ENCODE measurements at places on chromosomes 7 and 10.
A peak's percentile ranks its signal among the peaks of the same experiment; 100 is the strongest.

DNA sequence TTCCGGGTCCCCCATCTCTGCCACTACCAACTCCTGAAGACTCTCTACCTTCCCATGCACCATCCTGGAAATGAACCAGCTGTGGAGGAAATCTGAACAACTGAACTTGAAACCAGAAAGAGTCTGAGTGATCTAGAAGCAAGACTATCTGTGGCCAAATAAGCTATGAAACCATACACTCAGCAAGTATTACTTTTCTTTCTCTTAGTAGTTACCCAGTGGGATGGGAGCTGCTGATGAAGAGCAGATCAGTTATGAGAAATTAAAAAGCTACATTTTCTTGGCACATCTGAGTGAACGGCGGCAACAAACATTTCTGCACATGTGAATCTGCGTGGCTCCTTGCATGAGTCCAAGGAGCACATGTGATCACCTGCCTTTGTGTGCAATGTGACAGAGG, 31.6 kb upstream of the AGK start:
- H3K4me1 ChIP-seq, result no peaks in the 10 kb centered on the region
- no peaks in the 10 kb centered on the region for H3K36me3 ChIP-seq
- no peak for DNase-seq
- no peaks in the 10 kb centered on the region for H3K27me3 ChIP-seq
- no peak overlapping the region for H3K4me3 ChIP-seq

DNA sequence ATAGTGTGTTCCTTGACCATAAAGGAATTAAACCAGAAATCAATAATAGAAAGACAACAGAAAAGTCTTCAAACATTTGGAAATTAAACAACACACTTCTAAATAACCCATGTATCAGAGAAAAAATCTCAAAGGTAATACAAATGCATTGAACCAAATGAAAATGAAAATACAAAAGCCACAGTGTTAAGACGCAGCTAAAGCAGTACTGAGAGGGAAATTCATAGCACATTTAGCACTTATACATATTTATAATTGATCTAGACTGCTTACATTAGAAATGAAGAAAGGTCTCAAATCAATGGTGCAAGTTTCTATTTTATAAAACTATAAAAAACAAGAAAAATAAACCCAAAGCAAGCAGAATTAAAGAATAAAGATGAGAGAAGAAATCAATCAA, 306.1 kb downstream of the ADARB2 start:
- peaks cover 10% of the 10 kb centered on the region for H3K27me3 ChIP-seq
- DNase-seq, result no peak
- no peak overlapping the region for H3K4me3 ChIP-seq
- H3K4me1 ChIP-seq, result peaks cover 2% of the 10 kb centered on the region

GRCh38 chr10:99456207-99456930, 25.9 kb upstream of the GOT1 start:
- H3K4me1 ChIP-seq, result peaks cover 4% of the 10 kb centered on the region
- no peak overlapping the region for H3K27ac ChIP-seq
- H3K27me3 ChIP-seq, result peaks cover 30% of the 10 kb centered on the region
- DNase-seq, result no peak
- no peaks in the 10 kb centered on the region for H3K36me3 ChIP-seq

DNA sequence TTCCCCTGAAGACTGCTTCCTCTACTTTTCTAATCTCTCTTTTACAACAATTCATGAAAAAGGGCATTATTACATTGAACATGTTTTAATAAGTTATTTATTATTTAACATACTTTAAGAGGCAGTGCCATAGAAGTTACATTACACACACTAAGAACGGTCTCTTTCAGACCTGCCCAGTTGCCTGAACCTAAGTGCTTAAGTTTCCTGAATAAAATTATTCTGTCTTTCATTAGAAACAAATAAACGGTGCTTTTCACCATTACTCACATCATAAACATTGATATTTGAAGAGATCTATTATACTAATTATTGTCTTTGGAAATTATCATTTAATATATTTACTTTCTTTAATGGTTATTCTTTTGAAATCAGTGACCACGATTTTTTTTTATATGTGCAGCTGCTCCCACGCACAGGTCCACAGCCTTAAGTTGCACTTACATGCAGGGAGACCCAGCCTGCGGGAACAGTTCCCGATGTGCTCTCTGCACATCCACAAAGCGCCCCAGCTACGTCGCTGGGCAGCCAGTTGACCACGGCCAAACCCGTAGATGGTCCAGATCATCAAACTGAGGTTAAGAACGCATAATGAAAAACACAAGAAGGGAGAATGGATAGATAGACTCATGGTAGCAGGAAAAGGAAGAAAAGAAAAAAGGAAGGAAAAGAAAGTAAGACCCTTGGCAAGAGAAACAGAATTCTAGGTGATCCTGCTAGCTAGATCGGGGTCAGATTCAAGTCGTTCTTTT, 437.0 kb upstream of the MGMT start:
- peaks cover 99% of the 10 kb centered on the region for H3K27me3 ChIP-seq
- no peaks in the 10 kb centered on the region for H3K36me3 ChIP-seq
- no peak for DNase-seq
- H3K4me1 ChIP-seq, result peaks cover 5% of the 10 kb centered on the region
- H3K4me3 ChIP-seq, result no peak overlapping the region
- no peak overlapping the region for H3K27ac ChIP-seq

GRCh38 chr7:28984631-28985030, 26.5 kb upstream of the TRIL start:
- H3K27ac ChIP-seq, result no peak overlapping the region
- DNase-seq, result no peak
- peaks cover 10% of the 10 kb centered on the region for H3K27me3 ChIP-seq
- no peaks in the 10 kb centered on the region for H3K36me3 ChIP-seq

- DNase-seq, result no peak
- peak overlapping the region; percentile 25 for H3K4me3 ChIP-seq
- H3K27me3 ChIP-seq, result no peaks in the 10 kb centered on the region
- H3K27ac ChIP-seq, result no peak overlapping the region
Measured at GRCh38 chr10:6091630-6092029, 2.8 kb downstream of the RBM17 start.

- no peaks in the 10 kb centered on the region for H3K4me1 ChIP-seq
- no peak overlapping the region for H3K27ac ChIP-seq
- H3K4me3 ChIP-seq, result no peak overlapping the region
- no peaks in the 10 kb centered on the region for H3K27me3 ChIP-seq
- DNase-seq, result no peak
Measured at GRCh38 chr7:142104550-142105527, 6.7 kb upstream of the MGAM2 start.

DNA sequence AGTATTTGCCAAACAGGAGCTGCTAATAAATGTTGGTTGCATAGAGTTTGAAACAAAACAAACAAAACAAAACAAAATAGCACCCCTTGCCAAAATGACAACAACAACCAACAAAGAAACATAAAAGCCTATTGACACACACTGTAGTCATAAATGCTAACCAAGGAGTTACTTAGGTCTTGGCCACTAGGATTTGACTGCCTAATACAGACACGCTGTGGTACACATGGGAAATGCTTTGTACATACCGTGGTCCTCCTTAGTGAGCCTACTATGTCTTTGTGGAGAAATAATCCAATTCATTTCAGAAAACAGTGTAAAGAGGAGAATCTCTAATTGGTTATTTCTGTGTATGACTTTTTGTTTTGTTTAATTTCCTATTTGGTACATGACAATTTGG, 53.2 kb upstream of the MTPN start:
- no peak overlapping the region for H3K27ac ChIP-seq
- no peaks in the 10 kb centered on the region for H3K4me1 ChIP-seq
- H3K36me3 ChIP-seq, result no peaks in the 10 kb centered on the region

DNA sequence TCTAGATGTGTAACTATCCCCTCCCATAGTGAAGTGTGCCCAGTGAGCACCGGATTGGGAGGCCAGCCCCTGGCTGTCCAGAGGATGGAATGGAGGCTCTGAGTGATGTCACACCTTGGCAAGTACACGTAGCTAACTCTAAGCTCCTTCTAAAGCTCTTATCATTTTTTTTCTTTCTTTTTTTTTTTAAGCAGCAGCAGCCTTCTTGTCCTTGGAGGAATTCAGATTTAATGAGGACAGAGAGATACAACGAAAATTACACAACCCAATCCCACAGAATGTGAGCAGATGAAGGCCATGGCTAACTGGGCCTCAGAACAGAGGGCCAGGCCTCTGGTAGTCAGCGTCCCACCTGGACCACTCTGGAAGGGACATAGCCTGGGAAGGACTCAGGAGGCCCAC, 11.3 kb downstream of the TNS3 start:
- H3K4me3 ChIP-seq, result peak overlapping the region; percentile 32
- DNase-seq, result no peak
- peaks cover 59% of the 10 kb centered on the region for H3K4me1 ChIP-seq
- H3K27me3 ChIP-seq, result no peaks in the 10 kb centered on the region
- H3K36me3 ChIP-seq, result peaks cover 11% of the 10 kb centered on the region

DNA sequence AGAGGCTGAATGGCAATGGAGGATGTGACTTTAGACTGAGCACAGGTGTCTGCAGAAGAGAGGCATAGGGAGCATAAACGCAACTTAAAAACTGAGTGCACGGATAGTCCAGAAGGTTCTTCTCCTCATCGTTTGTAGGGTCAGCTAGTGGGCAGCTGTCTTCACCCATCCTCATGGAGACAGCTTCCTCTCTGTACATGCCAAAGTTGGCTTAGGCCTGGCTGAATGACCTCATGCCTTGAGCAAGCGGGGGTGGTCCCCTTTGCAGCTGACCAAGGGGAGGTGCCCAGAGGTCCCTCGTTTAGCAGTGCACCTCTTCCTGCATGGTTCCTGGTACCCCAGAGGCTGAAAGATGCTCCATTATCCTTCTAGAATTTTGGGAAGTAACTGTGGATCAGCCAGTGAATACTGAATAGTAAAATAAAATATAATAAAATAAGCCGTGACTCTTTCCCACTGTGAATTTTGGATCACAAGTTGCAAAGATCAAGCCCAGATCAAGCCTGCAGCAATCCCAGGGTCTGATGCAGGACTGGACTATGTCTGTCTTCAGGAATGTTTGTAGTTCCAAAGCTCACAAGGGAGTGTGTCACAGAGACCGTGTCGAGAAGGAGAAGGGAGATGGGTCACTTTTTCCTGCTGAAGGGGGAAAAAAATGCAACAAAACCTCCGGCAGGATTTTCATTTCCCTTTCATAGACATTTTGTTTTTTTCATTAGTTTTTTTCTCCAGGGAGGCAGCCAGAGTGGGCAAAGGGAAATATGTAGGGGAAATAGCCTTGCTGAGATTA, 295.3 kb upstream of the MKI67 start:
- DNase-seq, result no peak
- peaks cover 21% of the 10 kb centered on the region for H3K27me3 ChIP-seq
- no peaks in the 10 kb centered on the region for H3K36me3 ChIP-seq
- H3K4me1 ChIP-seq, result no peaks in the 10 kb centered on the region
- no peak overlapping the region for H3K4me3 ChIP-seq
- H3K27ac ChIP-seq, result no peak overlapping the region

- no peak overlapping the region for H3K27ac ChIP-seq
- peaks cover 4% of the 10 kb centered on the region for H3K4me1 ChIP-seq
- H3K36me3 ChIP-seq, result no peaks in the 10 kb centered on the region
- H3K4me3 ChIP-seq, result no peak overlapping the region
- DNase-seq, result no peak
Measured at GRCh38 chr10:6722616-6723004, 142.5 kb upstream of the PRKCQ start.

DNA sequence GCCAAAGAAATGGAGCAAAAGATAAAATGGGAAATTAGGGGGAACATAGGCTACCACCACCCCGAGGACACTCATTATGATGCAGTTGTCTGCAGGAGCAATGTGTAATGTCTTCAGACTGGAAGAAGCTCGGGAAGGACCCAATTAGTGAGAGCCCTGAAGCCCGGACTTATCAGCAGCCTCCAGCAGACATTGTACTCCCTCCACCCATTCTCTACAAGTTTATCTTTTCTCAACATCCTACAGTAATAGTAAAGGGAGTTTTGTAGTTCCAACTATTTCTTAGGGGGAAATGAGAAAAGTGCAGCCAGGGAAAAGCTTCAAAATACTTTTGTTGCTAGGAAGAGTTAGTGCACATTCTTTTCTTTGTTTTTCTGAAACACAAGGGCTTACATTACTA, 657.3 kb upstream of the COBL start:
- no peak overlapping the region for H3K27ac ChIP-seq
- H3K27me3 ChIP-seq, result peaks cover 3% of the 10 kb centered on the region
- no peak overlapping the region for H3K4me3 ChIP-seq
- no peaks in the 10 kb centered on the region for H3K4me1 ChIP-seq

DNA sequence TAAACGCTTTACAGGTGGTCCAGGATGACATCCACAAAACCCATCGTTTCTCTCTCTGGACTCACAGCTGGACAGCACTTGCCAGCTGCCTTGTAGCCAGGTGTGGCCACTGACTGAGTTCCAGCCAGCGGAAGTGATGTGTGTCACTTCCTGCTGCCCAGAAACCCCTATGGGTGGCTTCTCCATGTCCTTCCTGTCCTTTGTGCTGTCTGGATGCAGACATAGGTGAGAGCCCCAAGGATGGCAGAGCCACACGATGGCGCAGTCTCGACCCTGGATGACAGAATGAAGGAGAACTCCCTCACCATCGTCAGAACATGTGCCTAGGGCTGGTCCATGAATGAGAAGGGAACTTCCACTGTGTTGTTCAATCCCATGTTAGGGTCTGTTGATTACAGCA, 22.1 kb downstream of the NMT2 start:
- H3K27me3 ChIP-seq, result no peaks in the 10 kb centered on the region
- H3K27ac ChIP-seq, result no peak overlapping the region
- no peak for DNase-seq
- H3K4me3 ChIP-seq, result no peak overlapping the region

DNA sequence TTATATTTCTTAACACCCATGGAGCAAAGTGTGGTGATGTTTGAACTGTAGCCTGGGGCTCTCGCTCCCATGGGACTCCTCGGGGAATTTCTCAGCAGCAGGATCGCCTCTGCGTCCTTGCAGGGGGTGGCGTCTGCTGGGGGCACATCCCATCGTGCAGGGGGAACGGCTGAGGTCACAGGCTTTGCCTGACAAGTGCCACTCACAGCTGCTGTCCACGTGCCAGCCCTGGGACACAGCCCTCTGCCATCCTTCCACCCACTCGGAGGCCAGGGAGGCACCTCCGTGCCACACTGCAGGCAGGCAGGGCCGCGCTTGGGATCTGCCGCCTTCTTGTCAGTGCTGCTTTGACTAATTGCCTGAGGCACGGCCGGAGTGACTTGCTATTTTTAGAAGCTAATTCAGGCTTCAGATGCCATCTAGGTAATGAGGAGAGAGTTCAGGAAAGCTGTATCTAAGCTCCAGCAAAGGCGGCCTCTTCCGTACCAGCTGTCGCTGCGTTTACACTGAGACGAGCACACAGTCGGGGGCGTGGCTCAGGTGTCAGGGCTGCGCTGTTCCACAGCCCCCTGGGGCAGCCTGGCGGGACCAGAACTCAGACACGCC, 45.7 kb downstream of the PITRM1 start:
- H3K36me3 ChIP-seq, result peaks cover 5% of the 10 kb centered on the region
- no peaks in the 10 kb centered on the region for H3K27me3 ChIP-seq
- peaks cover 12% of the 10 kb centered on the region for H3K4me1 ChIP-seq
- H3K27ac ChIP-seq, result peak overlapping the region; percentile 85

- DNase-seq, result no peak
- H3K27me3 ChIP-seq, result peaks cover 42% of the 10 kb centered on the region
- no peak overlapping the region for H3K27ac ChIP-seq
- H3K4me3 ChIP-seq, result no peak overlapping the region
Measured at GRCh38 chr7:140010194-140010895, 52.4 kb downstream of the PARP12 start.

GRCh38 chr10:56585447-56586171, 224.6 kb upstream of the ZWINT start:
- H3K36me3 ChIP-seq, result no peaks in the 10 kb centered on the region
- no peaks in the 10 kb centered on the region for H3K27me3 ChIP-seq
- H3K4me3 ChIP-seq, result no peak overlapping the region
- no peak for DNase-seq

- H3K4me1 ChIP-seq, result peaks cover 16% of the 10 kb centered on the region
- no peaks in the 10 kb centered on the region for H3K36me3 ChIP-seq
- H3K4me3 ChIP-seq, result no peak overlapping the region
- DNase-seq, result no peak
- H3K27ac ChIP-seq, result no peak overlapping the region
Measured at GRCh38 chr10:11035301-11035991, 17.8 kb downstream of the CELF2 start.

All from progenitor cell of endocrine pancreas (in vitro differentiated cells).